ENCODE measurements at places on chromosomes 7 and 10.

- DNase-seq: no peak
Observed at GRCh38 chr10:17872191-17873091, 63.3 kb downstream of the MRC1 start.

DNA sequence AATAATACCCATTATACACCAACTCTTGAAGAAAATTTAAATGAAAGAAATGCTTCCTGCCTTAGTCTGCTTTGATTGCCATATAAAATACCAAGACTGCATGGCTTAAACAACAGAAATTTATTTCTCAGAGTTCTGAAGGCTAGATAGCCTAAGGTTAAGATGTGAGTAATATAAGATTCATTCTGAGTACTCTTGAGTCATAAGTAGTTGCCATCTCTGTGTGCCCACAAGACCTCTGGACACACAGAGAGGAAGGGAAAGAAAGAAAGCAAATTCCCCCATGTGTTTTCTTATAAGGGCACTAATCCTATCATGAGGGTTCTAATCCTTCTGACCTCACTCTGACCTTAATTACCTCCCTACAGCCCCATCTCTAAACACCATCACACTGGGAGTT lies 201.2 kb downstream of the PTN start:
- no peak for DNase-seq

GRCh38 chr7:90797596-90797995 lies 201.5 kb downstream of the CDK14 start:
- no peak for DNase-seq

GRCh38 chr7:139230023-139230422 lies 1.0 kb upstream of the UBN2 start:
- DNase-seq: no peak

DNA sequence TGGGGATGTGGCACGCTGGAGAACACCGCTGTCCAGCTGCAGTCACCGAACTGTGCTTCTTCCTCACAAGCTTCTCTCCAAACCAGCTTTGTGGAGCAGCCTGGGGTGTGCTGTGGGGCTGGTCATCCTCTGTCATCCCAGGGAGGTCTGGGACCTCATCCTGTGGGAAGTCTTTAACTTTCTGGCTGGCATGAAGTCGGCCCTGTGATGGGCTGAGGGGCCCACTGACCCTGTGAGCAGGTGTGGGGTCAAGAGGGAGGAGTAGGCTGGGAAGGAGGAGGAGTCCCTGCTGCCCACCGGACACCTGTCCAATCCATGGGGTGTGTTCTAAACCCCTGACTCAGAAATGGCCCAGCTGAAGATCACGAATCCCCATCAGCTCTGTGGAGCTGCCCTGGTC lies 136.2 kb upstream of the SHH start:
- no peak for DNase-seq

- DNase-seq: no peak
Observed at GRCh38 chr10:12791728-12792127, 209.8 kb downstream of the CCDC3 start.

DNA sequence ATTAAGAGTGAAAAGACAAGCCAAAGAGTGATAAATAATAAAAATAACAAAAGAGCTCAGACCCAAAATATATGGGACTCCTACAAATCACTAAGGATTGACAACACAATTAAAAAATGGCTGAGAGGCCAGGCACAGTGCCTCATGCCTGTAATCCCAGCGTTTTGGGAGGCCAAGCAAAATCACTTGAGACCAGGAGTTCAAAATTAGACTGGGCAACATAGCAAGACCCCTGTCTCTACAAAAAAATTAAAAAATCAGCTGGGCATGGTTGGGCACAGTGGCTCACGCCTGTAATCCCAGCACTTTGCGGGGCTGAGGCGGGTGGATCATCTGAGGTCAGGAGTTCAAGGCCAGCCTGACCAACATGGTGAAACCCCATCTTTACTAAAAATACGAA lies 137.3 kb downstream of the IDE start:
- DNase-seq: no peak

- no peak for DNase-seq
Observed at GRCh38 chr7:27277628-27278027, 35.0 kb downstream of the EVX1 start.

DNA sequence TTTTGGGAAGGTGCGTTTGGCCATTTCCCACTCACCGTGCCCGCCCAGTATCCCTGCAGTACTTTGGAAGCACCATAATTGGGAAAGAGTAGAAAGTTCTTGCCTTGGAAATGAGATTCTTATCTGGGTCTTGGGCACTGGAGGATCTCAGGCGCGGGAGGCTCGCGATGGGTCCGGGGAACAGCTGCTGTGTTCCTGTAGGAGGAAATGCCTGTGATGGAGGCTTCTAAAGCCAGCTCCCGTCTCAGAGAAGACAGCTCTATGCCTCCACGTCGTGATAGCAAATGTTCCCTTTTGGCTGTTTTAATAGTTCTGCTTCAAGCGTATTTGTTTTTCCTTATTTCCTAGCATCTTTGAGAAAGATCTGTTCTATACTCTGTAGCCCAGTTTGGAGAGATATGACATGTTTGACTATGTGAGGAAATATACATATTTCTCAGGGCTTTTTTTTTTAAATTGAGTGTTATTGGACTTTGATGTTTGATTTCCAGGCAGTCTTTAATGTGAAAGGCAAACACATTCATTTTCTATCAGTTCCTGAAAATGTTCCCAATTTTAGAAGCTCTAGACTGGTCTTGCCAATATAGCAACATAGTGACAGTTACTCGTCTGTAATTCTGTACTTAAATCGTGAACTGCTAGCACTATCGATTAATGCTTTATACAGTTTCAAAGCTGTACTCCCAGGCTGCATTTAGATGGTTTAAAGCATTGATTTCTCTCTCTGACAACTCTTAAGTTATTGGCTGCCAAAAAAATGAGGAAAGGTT lies 280.8 kb downstream of the DPP6 start:
- no peak for DNase-seq

DNA sequence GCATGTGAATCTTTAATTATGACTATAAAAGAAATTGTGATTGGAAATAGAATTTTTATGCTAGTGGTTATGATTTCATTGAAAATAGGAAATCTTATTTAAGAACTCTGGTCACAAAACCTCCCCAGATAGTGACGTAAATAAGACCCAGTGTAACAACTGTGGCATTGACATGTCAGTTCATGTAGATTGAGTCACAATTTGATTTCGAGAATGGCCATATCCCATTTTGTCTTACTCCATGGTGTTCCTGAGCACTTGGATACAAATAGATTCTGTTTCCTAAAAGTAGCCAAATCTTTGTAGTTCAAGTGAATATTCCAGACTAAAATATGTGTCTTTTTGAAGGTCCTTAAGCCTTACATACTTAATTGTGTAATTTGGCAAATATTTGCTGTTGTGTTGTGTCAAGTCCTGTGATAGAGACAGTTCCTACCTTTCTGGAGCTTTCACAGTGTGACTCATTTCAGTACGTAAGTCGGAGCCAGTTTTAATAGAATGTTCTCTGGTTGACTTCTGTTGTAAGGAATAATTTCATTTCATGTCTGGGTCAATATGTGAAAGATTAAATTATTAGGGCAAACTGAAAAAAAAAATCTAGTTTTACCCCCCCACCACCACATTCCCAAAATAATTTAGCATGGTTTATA lies 37.1 kb upstream of the TOMM7 start:
- DNase-seq: no peak

GRCh38 chr10:1788401-1788800 lies 51.1 kb upstream of the ADARB2 start:
- DNase-seq: no peak

GRCh38 chr10:107540981-107541380 lies 376.5 kb upstream of the SORCS1 start:
- DNase-seq: no peak

DNA sequence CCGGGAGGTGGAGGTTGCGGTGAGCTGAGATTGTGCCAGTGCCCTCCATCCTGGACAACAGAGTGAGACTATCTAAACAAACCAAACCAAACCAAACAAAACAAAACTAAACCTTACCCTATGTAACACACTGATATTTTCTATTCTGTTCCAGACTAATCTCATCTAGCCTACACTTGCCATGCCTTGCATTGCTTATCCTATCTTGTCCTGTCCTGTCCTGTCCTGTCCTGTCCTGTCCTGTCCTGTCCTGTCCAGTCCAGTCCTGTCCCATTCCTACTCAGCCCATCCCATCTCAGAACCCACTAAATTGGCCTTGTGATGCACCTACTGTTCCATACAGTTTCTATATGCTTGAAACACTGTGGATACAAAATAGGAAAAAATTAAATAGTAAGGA lies 64.7 kb upstream of the HDAC9 start:
- DNase-seq: no peak

DNA sequence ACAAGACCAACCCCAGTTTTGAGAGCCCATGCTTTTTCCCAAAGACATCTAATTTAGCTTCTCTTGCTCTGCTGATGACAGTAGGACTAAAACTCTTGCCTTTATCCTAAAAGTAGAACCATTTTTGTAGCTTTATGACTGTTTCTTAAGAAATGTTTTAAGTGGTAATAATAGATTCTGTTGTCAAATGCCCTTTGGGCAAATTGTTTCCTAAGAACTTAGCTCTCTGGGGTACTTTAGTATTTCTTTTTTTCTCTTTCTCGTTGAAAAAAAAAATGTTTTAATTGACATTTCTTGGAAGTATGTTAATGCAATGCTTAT lies 157.4 kb downstream of the ARID5B start:
- DNase-seq: no peak

- DNase-seq: no peak
Observed at GRCh38 chr10:4596951-4597350, 229.1 kb upstream of the AKR1E2 start.

DNA sequence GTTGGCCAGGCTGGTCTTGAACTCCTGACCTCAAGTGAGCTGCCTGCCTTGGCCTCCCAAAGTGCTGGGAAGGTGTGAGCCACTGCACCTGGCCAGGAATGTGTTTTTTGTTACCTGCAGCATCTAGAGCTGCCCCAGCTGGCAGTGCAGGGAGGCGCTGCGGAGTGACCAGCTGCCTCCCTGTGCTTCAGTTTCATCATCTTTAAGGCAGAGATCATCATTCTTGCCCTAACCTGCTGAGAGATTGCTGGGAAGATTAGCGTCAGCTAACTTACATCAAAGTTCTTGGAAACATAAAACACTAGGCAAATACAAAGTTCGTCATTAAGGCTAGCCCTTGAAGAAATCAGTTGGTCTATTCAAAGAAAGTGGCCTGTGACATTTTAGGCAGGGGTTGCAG lies 2.3 kb downstream of the ZNF282 start:
- DNase-seq: no peak

Measured in activated naive CD4-positive, alpha-beta T cell treated with anti-CD3 and anti-CD28 coated beads, Interleukin-2, amount 50 U/mL, for 16 hours (primary cell).